Temporal lobe (tissue), 4 donors: ENCODE measurements at places on chromosomes 4 and X. TPM values are rescaled to one million over a fixed set of nuclear protein-coding genes. Genes with fewer than 3 reads are reported as not detected.

Gene KCNIP4
- total RNA-seq = 7.1 TPM

Gene SETD7
- 29.0 TPM for total RNA-seq

Gene KCNE5
- total RNA-seq = 1.5 TPM

Gene MUC7
- not detected for total RNA-seq

Gene MAGEA11
- not detected for total RNA-seq

Gene GLRA3
- total RNA-seq = 6.1 TPM
